Osteocyte (in vitro differentiated cells): ENCODE measurements at places on chromosomes 6 and 20. TPM values are rescaled to one million over a fixed set of nuclear protein-coding genes. Genes with fewer than 3 reads are reported as not detected.

The IP6K3 gene
- 3.0 and 4.0 TPM in 2 replicates for total RNA-seq

The RSPO3 gene
- 4.0 and 4.5 TPM in 2 replicates for total RNA-seq

The EDEM2 gene
- 16.8 and 17.5 TPM in 2 replicates for total RNA-seq

The OXT gene
- not detected in 2 replicates for total RNA-seq

The ESF1 gene
- total RNA-seq = 11.3 and 11.8 TPM in 2 replicates

The ISM1 gene
- 0.21 and 0.31 TPM in 2 replicates for total RNA-seq

The HSP90AB1 gene
- total RNA-seq = 509 and 527 TPM in 2 replicates

The RING1 gene
- 56.6 and 58.8 TPM in 2 replicates for total RNA-seq

The TCP11 gene
- total RNA-seq = 0.43 TPM in 1 of 2 replicates, not detected in the other

The PNLDC1 gene
- total RNA-seq = not detected in 2 replicates

The LPIN3 gene
- 2.9 and 3.2 TPM in 2 replicates for total RNA-seq

The VWA7 gene
- 0.50 and 0.94 TPM in 2 replicates for total RNA-seq

The CENPW gene
- total RNA-seq = 11.4 and 14.3 TPM in 2 replicates

The KCNQ5 gene
- total RNA-seq = 5.5 and 7.2 TPM in 2 replicates

The IL20RA gene
- not detected in 2 replicates for total RNA-seq

The NFATC2 gene
- total RNA-seq = 0.34 and 0.89 TPM in 2 replicates

The COL10A1 gene
- not detected in 2 replicates for total RNA-seq

The SLA2 gene
- total RNA-seq = not detected in 2 replicates

The TFAP2B gene
- 26.4 and 27.5 TPM in 2 replicates for total RNA-seq

The FAM209B gene
- total RNA-seq = 0.55 TPM in 1 of 2 replicates, not detected in the other

The BNIP5 gene
- not detected in 2 replicates for total RNA-seq

The INSM1 gene
- total RNA-seq = not detected in 2 replicates
